ENCODE measurements at places on chromosomes 4 and X.

DNA sequence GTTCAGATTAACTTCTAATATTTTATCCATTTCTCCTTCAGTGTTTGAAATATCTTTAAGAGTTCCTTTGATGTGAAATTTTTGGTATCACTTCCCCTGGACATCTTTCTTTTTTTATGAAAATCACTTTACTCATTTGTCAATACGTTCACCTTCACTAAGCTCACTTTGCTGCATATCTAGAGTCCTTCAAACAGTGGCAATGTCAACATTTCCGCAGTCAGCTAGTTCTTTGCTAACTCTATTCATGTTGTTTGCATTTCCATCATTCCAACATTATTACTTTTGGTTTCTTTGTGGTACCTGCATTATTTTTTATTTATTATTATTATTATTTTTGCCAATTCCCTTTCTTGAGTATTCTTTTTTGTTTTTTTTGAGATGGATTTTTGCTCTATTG, 203.0 kb downstream of the GPAT3 start:
- DNase-seq = no peak

GRCh38 chr4:25154594-25155265, 5.5 kb downstream of the SEPSECS start:
- no peak for DNase-seq

DNA sequence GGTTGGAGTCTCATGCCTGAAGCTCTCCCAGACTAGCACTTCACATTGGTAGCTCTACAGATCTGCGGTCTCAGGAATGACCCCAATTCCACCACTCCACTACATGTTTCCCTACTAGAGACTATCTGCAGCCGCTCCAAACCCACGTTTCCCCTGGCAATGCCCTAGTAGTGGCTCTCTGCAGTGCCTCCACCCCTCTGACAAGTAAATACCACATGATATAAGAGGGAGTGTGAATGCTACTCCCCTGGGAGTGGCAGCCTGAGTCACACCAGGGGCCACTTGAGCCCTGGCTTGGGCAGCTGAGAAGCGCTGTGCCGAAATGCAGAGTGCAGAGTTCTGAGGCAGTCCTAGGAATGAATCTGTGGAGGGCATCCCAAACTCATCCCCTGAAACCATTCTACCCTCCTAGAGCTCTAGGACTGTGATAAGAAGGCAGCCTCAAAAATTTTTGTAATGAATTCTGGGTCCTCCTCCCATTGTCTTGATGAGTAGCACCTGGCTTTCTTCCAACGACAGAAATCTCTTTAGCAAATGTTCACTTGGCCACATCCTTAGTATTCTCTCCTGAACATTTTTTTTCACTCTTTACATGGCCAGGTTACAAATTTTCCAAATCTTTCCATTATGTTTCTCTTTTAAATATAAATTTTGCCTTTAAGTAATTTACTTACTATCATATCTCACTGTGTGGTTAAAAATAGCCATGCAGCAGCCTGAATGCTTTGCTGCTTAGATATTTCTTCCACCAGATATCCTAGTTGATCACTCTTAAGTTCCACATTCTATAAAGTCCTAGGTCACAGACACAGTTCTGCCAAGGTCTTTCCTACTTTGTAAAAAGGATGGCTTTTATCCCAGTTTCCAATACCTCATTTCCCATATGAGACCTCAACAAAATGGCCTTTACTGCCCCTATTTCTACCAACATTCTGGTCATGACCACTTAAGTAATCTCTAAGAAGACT, 160.2 kb upstream of the CPEB2 start:
- DNase-seq = peak; percentile 5

DNA sequence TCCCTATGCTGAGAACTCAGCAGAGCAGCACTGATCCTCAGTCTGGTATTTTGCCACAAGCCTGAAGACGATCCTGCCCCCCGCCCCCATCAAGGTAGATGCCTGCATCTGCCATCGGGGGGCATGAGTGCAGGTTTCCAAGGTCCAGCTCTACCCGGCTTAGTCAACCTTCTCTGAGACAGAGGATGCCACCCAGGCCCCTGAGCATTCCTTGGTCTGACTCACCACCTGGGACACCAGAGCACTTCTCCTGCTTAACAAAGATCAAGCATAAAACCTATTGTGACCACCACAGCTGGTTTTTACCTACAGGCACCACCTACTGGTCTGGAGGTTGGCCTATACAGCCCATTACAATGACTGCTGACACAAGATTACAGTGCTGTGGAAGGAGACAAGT, 1168.1 kb downstream of the PCDH19 start:
- DNase-seq = no peak

GRCh38 chr4:18021470-18021719, 160 bp downstream of the LCORL start:
- no peak for DNase-seq

GRCh38 chr4:76752861-76753501, 145.0 kb downstream of the SOWAHB start:
- no peak for DNase-seq

DNA sequence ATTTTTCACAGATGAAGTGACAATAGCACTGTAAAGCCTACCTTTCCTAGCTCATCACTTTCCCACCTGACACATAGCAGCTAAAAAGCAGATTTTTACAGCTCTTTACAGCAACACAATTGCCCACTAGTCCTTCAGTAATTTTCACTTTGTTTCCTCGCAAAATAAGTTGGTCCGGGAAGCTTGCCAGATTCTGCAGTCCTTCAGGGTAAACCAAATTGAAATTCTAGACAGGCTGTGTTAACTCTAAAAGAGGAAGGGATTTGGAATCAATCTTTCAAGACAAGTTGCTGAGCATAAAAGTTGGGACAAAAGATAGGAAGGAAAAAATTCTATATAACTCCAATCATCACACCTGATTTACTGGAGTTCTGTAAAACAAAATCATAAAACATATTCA, 8.7 kb downstream of the C1QTNF7 start:
- DNase-seq = no peak

DNA sequence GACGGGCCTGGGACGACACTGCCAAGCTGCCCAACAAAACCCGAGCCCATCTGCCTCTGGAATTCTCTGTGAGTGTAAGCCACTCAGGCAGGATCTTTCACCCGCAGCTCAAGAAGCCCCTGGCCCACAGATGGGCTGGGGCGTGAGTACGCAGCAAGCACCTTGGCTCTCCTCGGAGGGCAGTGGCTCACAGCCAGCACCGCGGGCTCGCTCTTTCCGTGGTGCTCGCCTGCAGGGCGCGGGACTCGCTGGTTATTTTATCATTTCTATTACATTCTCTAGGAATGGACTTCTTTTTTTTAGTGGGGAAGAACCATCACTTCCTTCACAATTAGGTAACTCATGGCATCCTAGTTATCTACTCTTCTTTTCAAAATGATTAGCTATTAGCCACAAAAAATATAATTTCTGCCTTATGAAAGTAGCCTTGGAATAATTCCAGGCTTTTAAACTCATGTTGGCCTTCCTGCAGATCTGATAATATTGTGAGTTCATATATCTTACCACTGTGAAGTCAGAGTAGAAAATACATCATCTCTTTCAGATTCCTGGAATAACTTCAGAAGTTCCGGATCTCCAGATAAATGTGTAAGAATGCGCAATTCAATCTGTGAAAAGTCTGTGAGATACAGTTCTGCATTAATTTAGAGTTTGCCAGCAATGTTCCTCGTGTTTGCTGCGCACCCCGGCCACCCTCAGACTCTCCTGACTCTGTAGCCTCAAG, 68.6 kb downstream of the NAT8L start:
- no peak for DNase-seq

DNA sequence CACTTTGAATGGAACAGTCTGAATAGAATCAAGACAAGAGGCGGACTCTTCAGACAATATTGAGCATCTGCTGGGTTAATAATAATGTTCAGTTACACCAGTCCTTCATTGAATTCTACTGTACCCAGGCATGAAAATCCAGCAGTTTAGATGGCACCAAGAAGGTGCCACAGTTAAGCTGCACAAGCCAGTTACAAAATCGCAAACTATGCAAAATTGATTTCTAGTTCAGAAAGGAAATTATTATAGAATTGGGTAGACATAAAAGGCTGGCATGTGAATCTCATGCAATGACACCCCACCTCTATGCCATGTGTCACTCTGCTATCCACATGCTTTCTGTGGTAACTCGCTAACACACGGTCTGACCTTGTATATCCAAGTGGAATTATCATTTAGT, 105.8 kb upstream of the VCX3A start:
- no peak for DNase-seq

DNA sequence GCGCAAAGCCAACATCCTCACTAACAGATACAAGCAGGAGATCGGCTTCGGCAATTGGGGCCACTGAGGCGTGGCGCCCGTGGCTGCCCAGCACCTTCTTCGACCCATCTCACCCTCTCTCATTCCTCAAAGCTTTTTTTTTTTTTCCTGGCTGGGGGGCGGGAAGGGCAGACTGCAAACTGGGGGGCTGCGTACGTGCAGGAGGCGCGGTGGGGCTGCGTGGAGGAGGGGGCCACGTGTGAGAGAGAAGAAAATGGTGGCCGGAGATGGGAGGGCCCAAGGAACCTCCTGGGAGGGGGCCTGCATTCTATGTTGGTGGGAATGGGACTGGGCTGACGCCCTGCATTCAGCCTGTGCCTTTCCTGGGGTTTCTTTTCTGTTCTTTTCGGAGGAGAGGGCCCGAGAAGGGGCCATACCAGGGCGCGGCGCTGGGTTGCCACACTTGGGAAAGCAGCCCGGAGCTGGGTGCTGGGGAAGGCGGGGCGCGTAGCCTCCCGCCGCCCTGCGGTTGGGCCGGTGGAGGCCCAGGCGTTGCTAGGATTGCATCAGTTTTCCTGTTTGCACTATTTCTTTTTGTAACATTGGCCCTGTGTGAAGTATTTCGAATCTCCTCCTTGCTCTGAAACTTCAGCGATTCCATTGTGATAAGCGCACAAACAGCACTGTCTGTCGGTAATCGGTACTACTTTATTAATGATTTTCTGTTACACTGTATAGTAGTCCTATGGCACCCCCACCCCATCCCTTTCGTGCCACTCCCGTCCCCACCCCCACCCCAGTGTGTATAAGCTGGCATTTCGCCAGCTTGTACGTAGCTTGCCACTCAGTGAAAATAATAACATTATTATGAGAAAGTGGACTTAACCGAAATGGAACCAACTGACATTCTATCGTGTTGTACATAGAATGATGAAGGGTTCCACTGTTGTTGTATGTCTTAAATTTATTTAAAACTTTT, 4.5 kb downstream of the MID1IP1 start:
- DNase-seq = peak; percentile 32

DNA sequence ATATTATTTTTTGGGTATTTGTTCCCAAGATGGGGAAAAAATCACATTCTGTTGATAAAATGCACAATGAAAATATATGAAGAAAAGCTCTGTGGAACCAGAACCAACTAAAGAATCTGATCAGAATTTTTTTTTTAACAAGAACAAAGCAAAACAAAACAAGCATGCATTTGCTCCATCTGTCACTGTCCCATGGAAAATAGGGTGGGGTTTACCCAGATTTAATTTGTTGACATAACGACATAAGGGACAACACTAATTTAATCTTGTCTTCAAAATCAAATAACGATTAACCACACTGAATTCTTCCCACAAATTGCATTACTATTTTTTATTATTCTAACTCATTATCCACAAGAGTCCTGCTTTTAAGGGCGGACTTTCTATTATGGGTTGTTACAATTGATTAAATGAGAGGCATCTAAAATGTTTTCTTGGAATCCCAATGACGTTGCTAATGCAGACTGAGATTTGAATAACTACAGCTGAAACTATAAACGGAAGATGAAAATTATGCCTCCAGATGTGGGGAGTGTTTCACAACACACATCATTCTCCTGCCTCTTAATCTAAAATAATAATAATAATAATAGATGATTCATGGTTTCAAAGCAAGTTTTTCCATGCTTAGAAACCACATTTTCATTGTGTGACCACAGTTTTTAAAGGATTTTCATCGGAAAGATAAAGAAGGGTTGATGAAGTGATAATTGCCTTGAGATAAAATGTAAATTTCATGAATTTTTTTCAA, 307.0 kb upstream of the CPEB2 start:
- no peak for DNase-seq

DNA sequence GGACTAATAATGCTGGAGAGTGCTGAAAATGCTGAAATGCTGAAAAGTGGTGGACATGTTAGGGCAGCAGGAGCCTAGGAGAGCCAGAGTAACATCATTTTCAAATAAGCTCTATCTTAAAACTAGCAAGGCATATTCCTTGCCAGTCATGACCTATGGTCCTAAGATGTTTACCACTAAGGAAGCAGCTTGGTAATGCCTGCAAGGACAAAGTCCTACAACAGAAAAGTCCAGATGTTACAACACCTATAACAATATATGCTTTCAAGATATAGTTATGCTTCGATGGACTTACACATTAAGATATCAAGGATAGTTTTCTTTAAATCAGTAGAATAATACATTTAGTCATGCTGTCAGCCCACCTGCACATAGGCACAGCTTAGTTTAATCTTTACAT, 4.5 kb upstream of the ADH4 start:
- no peak for DNase-seq

- DNase-seq = no peak
These were observed 28.6 kb downstream of the STAP1 start for GRCh38 chr4:67587156-67587555.

GRCh38 chrX:574830-575229, 55.8 kb upstream of the SHOX start:
- no peak for DNase-seq

- no peak for DNase-seq
These were observed 102.1 kb upstream of the STS start for GRCh38 chrX:7045238-7045955.

DNA sequence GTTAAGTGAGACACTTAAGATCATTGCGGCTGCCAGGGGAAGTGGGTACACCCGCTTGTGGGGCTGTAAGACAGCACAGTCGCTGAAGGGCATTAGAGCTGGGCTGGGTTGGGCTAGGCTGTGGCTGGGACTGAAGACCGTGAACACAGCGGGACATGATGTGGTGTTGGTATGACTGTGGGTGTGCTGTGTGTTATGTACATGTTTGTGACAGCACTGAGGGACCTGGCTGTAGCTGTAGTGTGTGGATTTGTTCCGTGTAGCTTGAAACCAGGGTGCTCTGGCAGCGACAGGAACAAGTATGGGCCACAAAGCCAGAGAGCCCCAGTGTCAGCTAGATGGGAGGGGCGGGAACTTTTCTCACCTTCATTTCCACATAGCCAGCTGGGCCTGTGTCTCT, 82.1 kb downstream of the NHSL2 start:
- DNase-seq = no peak

DNA sequence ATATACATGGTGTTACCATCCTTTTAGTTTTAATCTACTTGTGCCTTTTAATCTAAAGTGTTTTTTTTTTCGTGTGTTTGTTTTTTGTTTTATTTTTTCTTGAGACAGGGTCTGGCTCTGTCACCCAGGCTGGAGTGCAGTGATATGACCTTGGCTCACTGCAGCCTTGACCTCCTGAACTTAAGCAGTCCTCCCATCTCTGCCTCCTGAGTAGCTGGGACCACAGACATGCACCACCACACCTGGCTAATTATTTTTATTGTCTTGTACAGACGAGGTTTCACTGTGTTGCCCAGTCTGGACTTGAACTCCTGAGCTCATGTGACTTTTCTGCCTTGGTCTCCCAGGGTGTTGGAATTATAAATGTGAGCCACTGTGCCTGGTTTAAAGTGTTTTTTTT, 33.1 kb downstream of the BMP2K start:
- no peak for DNase-seq

All from SHP77 (cell line).